ENCODE measurements at places on chromosomes 7 and 10.

GRCh38 chr7:130401578-130401977 lies 21.3 kb downstream of the CPA1 start:
- no peak for DNase-seq

GRCh38 chr7:30177965-30178364 lies 43.2 kb downstream of the MTURN start:
- DNase-seq = no peak

- DNase-seq = no peak
Observed at GRCh38 chr7:155997431-155998327, 185.4 kb upstream of the SHH start.

GRCh38 chr7:121012919-121013318 lies 24.4 kb downstream of the CPED1 start:
- no peak for DNase-seq

- no peak for DNase-seq
Observed at GRCh38 chr10:70744617-70745143, 40.5 kb downstream of the TBATA start.

GRCh38 chr10:105398202-105398601 lies 757.1 kb downstream of the SORCS3 start:
- no peak for DNase-seq

DNA sequence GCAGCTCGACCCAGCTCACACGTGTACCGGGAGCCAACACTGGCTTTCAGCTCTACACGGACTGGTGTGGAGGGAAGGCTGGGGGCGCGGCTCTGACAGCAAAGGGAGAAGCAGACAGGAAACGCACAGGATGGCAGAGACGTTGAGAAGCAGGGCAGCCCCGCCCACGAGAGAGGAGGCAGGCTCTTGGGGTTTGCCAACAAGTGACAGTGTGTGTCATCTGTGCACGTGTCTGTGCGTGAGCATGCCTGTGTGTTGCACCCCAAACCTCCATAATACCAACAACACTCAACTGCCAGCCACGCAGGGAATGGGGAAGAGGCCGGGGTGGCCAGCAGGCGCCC lies 64.4 kb upstream of the PDGFA start:
- no peak for DNase-seq

DNA sequence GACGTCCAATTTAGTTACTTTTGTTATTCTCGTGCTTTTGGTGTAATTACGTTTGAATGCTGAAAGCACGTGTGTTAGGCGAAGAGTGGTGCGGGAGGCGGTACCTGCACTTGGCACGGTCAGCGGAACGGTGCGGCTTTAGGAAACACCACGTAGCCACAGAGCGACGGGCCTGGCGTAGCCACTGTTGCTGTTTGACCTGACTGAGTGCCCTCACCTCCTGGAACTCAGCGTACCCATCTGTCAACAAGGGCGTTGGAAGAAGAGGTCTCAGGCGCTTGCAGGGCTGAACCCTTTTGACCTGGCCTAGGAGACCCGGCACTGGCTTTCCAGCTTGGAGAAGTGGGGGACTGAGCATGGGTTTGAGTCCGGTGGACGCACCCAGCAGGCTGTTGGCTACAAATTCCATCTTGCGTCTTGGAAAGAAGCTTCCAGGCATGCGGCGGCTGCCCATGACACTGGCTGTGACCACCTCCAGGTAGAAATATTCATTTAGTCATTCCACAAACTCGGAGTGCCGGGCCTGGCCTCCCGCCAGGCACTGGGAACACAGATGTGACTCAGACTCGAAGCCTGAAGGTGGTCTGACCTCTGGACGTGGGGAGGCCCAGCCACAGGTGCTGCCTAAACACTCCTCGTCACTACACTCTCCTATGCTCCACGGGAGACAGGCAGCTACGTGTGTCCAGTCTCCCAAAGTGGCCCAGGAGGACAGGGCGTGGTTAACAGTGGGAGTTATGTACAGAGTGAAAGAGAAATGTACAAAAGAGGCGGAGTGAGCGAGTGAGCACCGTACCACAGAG lies 22.2 kb downstream of the FAM20C start:
- peak; percentile 17 for DNase-seq
